ENCODE measurements at places on chromosomes 13 and 19. TPM values are rescaled to one million over a fixed set of nuclear protein-coding genes. Genes with fewer than 3 reads are reported as not detected.

ZNF850 gene
- 3.2 TPM for total RNA-seq

RFPL4A gene
- total RNA-seq = not detected

USHBP1 gene
- 0.26 TPM for total RNA-seq

ZNF175 gene
- total RNA-seq = 8.4 TPM

KASH5 gene
- not detected for total RNA-seq

GYS1 gene
- total RNA-seq = 71.2 TPM

SIGLEC10 gene
- 3.7 TPM for total RNA-seq

PSMD8 gene
- 292 TPM for total RNA-seq

POSTN gene
- total RNA-seq = not detected

RUBCNL gene
- total RNA-seq = 2.8 TPM

KLHL1 gene
- not detected for total RNA-seq

LILRA2 gene
- not detected for total RNA-seq

SACS gene
- total RNA-seq = 32.4 TPM

TMEM221 gene
- total RNA-seq = not detected

SMIM17 gene
- 0.18 TPM for total RNA-seq

SBK2 gene
- total RNA-seq = not detected

ZNF90 gene
- total RNA-seq = 4.6 TPM

ZNF699 gene
- 4.7 TPM for total RNA-seq

DNA sequence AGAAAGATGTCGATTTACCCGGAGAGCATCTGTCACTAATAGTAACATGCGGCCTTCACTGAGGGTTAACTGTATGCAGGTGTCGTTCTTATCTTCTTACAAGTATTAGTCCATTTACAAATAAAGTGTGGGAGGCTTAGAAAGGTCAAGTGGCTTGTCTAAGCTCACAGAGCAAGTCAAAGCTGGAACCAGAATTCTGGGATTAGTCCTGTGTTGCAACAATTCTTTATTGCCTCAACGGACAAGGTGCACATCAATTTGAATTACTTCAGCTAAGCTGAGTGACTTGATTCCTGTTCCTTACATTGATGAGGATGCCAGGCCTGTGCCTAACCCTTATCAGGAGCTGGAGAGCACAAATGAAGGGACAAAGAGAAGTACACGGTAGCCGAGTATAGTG, 1193.6 kb downstream of the UQCRFS1 start:
- no peak for DNase-seq

DNA sequence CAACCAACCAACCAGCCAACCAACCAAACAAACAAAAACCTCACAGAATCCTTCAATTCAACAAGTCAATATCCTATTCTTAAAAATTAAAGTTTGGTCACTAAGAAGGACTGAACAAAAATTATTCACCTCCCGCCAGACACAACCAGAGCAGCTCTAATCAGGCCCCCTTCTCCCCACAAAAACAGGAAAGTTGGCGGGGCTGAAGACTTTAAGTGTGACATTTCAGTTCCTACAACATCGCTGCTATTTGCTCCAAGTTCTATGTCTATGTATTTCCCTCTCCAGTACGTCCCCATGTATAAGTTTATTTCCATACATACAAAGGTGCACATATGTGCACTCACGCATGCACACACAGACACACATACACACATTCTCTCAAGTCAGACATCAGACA, 32.8 kb upstream of the STK24 start:
- no peak for DNase-seq
- no peaks in the 10 kb centered on the region for H3K36me3 ChIP-seq
- H3K27me3 ChIP-seq = peaks cover 10% of the 10 kb centered on the region

GRCh38 chr19:52943134-52943883, 19.4 kb downstream of the ZNF816 start:
- peak overlapping the region; percentile 89 for H3K4me3 ChIP-seq
- H3K4me1 ChIP-seq = peaks cover 27% of the 10 kb centered on the region
- H3K27me3 ChIP-seq = peaks cover 2% of the 10 kb centered on the region
- no peak for DNase-seq
- H3K36me3 ChIP-seq = peaks cover 12% of the 10 kb centered on the region

- H3K27ac ChIP-seq = no peak overlapping the region
- no peak for DNase-seq
- no peak overlapping the region for H3K4me3 ChIP-seq
- peaks cover 27% of the 10 kb centered on the region for H3K4me1 ChIP-seq
Observed at GRCh38 chr19:51135004-51135403, 7.1 kb upstream of the SIGLEC7 start.

- no peak for DNase-seq
- H3K36me3 ChIP-seq = no peaks in the 10 kb centered on the region
- no peaks in the 10 kb centered on the region for H3K4me1 ChIP-seq
- H3K27me3 ChIP-seq = no peaks in the 10 kb centered on the region
- H3K27ac ChIP-seq = no peak overlapping the region
Observed at GRCh38 chr13:85379433-85379832, 419.8 kb downstream of the SLITRK6 start.

- H3K4me3 ChIP-seq = no peak overlapping the region
- no peaks in the 10 kb centered on the region for H3K27me3 ChIP-seq
- H3K36me3 ChIP-seq = peaks cover 15% of the 10 kb centered on the region
- H3K27ac ChIP-seq = no peak overlapping the region
- DNase-seq = no peak
Observed at GRCh38 chr19:11337080-11337479, 2.4 kb downstream of the RAB3D start.

DNA sequence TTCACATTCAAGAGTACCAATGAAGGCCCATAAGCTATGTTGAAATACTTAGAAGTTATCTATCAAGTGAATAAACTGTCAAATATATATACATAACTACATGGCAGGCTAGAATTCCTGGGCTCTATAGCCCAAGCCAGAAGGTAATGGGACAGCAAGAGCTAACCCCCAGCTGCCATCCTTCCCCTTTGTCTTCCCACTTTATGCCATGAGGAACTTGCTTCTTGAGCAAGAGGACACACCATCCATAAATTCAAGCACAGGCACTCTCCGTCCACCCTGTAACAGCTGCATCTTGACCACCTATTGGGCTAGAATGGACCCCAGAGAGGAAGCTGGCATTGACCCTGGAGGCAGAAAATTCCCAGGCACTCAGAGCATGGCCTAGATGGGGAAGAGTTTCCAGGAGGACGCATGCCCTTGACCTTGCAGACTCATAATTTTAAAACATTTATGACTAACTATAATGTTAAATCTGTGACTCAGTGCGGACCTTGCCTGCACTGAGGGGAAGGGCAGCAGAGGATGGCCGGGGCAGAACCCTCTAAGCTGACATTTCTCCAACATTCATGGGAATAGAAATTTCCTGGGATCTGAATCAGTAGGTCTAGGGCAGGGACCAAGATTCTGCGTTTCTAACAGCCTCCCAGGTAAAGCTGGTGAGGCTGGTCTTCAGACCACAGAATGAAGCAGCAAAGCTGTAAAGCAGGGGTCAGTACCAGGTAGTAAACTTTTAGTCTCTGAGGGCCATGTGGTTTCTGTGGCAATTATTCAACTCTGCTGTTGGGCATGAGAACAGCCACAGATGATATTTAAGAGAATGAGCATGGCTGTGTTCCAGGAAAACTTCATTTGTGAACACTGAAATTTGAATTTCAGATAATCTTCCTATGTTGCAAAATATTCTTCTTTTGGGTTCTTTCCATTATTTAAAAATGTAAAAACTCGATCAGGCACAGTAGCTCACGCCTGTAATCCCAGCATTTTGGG, 71.4 kb upstream of the CLDN10 start:
- H3K36me3 ChIP-seq = no peaks in the 10 kb centered on the region
- H3K4me1 ChIP-seq = peaks cover 25% of the 10 kb centered on the region
- no peak overlapping the region for H3K4me3 ChIP-seq
- H3K27me3 ChIP-seq = peaks cover 4% of the 10 kb centered on the region
- H3K27ac ChIP-seq = no peak overlapping the region

- no peaks in the 10 kb centered on the region for H3K27me3 ChIP-seq
- no peaks in the 10 kb centered on the region for H3K36me3 ChIP-seq
Observed at GRCh38 chr19:31525610-31526147, 176.4 kb upstream of the TSHZ3 start.

- no peak overlapping the region for H3K4me3 ChIP-seq
- H3K4me1 ChIP-seq = peaks cover 4% of the 10 kb centered on the region
- DNase-seq = no peak
- no peak overlapping the region for H3K27ac ChIP-seq
- peaks cover 4% of the 10 kb centered on the region for H3K27me3 ChIP-seq
- H3K36me3 ChIP-seq = no peaks in the 10 kb centered on the region
Observed at GRCh38 chr13:45674908-45675307, 27.2 kb upstream of the CBY2 start.

DNA sequence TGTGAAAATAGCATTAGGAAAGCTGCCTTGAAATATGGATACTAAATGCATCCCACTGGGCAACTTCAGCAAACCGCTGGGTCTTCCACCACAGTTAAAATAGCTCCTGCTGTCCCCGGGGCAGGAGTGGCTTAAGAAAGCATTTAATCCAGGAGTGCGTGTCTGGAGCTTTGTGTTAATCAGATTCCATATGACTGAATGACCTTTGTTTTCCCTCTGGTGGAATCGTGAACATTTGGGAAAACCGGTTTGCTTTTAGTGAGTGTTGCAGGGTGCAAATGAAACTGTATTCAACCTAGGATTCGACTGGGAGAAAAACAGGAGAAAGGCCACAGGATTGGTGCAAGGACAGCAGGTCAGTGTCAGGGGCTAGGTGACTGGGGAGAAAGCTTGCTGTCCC, 237.6 kb upstream of the MAB21L1 start:
- H3K27me3 ChIP-seq = peaks cover 2% of the 10 kb centered on the region
- DNase-seq = no peak
- no peak overlapping the region for H3K27ac ChIP-seq

DNA sequence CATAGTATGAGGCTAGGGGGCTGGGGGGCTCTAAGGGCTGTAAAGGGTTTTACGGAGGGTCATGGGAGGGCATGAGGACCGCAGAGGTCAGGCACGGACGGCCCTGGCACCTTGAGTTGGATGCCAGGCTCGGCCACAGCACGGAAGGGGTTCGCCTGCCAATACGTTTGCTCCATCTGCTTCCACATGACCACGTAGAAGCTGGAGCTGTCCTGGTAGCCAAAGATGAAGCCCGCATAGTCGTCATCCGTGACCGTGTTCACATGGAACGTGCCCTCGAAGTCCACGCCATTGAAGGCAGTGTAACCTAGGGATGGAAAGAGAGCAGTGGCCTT, 6.4 kb downstream of the COMP start:
- H3K27ac ChIP-seq = no peak overlapping the region
- peaks cover 1% of the 10 kb centered on the region for H3K36me3 ChIP-seq
- DNase-seq = no peak

- H3K4me3 ChIP-seq = no peak overlapping the region
- H3K4me1 ChIP-seq = peaks cover 80% of the 10 kb centered on the region
- DNase-seq = no peak
- H3K27me3 ChIP-seq = no peaks in the 10 kb centered on the region
- H3K27ac ChIP-seq = no peak overlapping the region
Observed at GRCh38 chr19:38674388-38675171, 27.1 kb downstream of the ACTN4 start.

DNA sequence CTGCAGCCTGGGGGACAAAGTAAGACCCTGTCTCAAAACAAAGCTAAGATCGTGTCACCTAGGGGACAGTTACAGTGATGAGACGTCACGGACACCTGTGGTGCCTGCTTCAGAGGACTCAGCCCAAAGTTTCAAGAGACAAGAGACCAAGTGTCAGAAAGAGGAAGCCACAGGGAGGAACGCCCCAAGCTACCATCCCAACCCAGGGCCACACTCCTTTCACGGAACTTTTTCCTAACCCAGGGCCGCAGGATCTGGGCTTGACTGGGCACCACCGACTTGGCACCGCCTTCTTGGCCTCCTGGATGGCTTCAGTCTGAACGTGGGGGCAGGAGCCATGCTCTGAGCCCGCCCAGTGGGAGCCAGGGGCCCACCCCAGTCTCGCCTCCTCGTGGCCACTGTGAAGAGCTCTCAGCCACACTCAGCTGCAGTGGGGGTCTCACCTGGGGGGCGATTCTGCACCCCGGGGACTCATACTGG, 8.5 kb downstream of the MOB3A start:
- H3K27ac ChIP-seq = peak overlapping the region; percentile 94
- peaks cover 63% of the 10 kb centered on the region for H3K4me1 ChIP-seq
- peaks cover 31% of the 10 kb centered on the region for H3K36me3 ChIP-seq
- H3K27me3 ChIP-seq = peaks cover 2% of the 10 kb centered on the region

GRCh38 chr13:34003656-34004055, 185.7 kb downstream of the RFC3 start:
- H3K27ac ChIP-seq = no peak overlapping the region
- H3K36me3 ChIP-seq = no peaks in the 10 kb centered on the region
- DNase-seq = no peak

- DNase-seq = peak; percentile 27
- H3K27me3 ChIP-seq = no peaks in the 10 kb centered on the region
- peaks cover 6% of the 10 kb centered on the region for H3K36me3 ChIP-seq
- H3K4me1 ChIP-seq = peaks cover 38% of the 10 kb centered on the region
Observed at GRCh38 chr19:1856698-1857603, 6.4 kb downstream of the KLF16 start.

DNA sequence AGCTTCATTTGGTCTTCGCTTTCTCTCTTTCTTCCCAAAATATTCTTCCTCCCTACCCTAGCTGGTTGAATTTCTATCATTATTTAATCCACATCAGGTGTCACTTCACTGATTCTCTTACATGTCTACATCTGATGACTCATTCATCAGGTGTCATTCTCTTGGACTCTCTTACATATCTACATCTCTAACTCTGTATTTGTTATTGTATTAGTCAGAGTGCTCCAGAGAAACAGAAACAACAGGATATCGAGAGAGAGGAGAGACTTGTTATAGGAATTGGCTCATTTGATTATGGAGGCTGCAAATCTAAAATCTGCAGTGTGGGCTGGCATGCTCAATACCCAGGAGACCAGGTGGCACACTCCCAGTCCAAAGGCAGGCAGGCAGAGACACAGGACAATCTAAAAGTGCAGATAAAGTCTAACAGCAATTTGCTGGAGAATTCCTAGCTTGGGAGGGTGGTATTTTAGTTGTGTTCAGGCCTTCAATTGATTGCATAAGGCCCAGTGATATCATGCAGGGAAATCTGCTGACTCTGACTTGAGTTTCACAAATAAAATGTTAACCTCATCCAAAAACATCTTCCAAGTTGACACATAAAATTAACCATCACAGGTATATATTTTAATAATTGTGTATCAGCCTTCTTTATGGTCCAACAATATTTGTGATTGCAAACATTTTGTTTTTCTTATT, 541.4 kb upstream of the SLITRK5 start:
- no peaks in the 10 kb centered on the region for H3K27me3 ChIP-seq
- H3K4me3 ChIP-seq = no peak overlapping the region
- H3K36me3 ChIP-seq = no peaks in the 10 kb centered on the region
- no peaks in the 10 kb centered on the region for H3K4me1 ChIP-seq
- H3K27ac ChIP-seq = no peak overlapping the region

DNA sequence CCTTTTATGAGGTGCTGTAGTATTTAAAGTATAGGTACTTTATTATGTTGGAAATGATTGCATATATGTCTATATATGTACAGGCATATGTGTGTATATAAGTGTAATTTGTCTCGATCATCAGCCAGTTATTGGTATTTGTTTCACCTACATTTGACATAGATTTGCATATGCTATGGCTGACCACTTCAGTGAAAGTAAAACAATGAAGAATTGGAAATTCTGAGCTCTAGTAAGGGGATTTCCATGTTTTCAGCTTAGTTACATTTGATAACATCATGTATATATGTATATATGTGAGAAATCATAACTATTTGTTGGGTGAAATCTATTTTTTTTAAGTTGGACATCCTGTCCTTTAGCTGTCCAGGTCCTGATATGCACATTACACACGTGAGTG, 1303.9 kb downstream of the EFNB2 start:
- H3K27ac ChIP-seq = no peak overlapping the region
- no peaks in the 10 kb centered on the region for H3K27me3 ChIP-seq
- no peaks in the 10 kb centered on the region for H3K36me3 ChIP-seq
- H3K4me3 ChIP-seq = no peak overlapping the region

- no peak for DNase-seq
- no peak overlapping the region for H3K4me3 ChIP-seq
- H3K36me3 ChIP-seq = no peaks in the 10 kb centered on the region
- H3K4me1 ChIP-seq = peaks cover 4% of the 10 kb centered on the region
- H3K27ac ChIP-seq = no peak overlapping the region
Observed at GRCh38 chr19:33405553-33406461, 32.3 kb downstream of the CEBPG start.
